ENCODE measurements at places on chromosomes 3 and 15. TPM values are rescaled to one million over a fixed set of nuclear protein-coding genes. Genes with fewer than 3 reads are reported as not detected.

The NR2E3 gene
- 218 TPM for total RNA-seq

The ITPKA gene
- total RNA-seq, result 2.6 TPM

The DUOXA2 gene
- total RNA-seq, result not detected

The C3orf85 gene
- not detected for total RNA-seq

The RBPMS2 gene
- total RNA-seq, result 0.93 TPM

The SLC2A2 gene
- total RNA-seq, result not detected

The AGBL1 gene
- 3.7 TPM for total RNA-seq
